ENCODE measurements at places on chromosomes 3 and 15. TPM values are rescaled to one million over a fixed set of nuclear protein-coding genes. Genes with fewer than 3 reads are reported as not detected.
A peak's percentile ranks its signal among the peaks of the same experiment; 100 is the strongest.

Gene ZNF860
- 1.5 TPM for total RNA-seq

Gene DNAH12
- 0.29 TPM for total RNA-seq

Gene LYZL4
- not detected for total RNA-seq

Gene GPR62
- total RNA-seq = 0.19 TPM

GRCh38 chr15:98896802-98897732 lies 110.5 kb downstream of the PGPEP1L start:
- peaks cover 81% of the 10 kb centered on the region for H3K4me1 ChIP-seq
- H3K36me3 ChIP-seq = peaks cover 10% of the 10 kb centered on the region
- no peaks in the 10 kb centered on the region for H3K27me3 ChIP-seq
- peak overlapping the region; percentile 44 for H3K4me3 ChIP-seq
- no peak for DNase-seq
- peak overlapping the region; percentile 96 for H3K27ac ChIP-seq

DNA sequence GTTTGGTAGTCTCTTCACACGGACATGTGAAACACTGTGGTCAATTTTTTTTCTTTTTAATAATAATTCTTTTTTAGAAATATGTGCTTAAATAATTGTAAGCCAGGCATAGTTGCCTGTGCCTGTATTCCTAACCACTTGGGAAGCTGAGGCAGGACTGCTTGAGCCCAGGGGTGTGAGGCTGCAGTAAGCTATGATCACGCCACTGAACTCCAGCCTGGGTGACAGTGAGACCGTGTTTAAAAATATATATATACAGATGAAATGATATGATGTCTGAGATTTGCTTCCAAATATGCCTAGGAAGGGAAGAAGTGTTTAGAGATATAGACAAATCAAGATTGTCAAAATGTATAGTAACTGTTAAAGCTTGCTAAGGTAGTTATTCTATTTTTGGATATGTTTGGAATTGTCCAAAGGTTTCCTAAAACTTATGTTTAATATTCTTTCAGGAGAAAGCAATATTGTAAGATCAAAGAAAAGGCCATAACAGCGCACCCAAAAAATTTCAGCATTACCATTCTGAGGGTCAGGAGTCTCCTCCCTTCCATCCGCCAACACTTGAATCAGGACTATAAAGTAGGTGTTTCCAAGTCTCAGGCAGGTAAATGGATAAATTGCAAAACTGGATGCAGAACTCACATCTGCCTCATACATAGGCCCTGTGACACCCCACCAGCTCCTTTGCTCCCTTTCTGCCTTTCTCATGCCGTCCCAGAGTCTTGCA lies 532 bp upstream of the SELENOT start:
- DNase-seq = no peak
- no peaks in the 10 kb centered on the region for H3K27me3 ChIP-seq
- H3K4me1 ChIP-seq = peaks cover 60% of the 10 kb centered on the region
- peak overlapping the region; percentile 93 for H3K4me3 ChIP-seq
- H3K36me3 ChIP-seq = peaks cover 5% of the 10 kb centered on the region
- H3K27ac ChIP-seq = peak overlapping the region; percentile 97

DNA sequence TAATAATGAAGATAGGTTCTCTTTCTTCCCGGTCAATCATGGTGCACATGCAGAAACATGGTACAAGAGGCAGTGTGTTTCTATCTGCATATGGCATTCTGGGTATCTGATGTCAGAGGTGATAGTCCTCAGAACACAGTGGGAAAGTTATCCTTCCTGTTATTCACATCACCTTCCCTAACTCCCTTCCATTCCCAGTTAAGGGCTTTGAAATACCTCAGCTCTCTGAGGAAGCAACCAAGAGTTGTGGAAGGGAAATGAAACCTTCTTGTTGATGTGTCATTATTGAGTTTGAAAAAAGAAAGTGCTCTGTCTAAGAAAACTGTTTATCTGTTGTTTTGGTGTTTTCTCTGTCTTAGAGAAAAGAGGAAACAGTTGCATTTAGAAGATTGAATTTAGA lies 21.9 kb upstream of the P2RY13 start:
- H3K4me1 ChIP-seq = peaks cover 1% of the 10 kb centered on the region
- H3K36me3 ChIP-seq = no peaks in the 10 kb centered on the region
- no peak for DNase-seq
- no peak overlapping the region for H3K27ac ChIP-seq
- no peaks in the 10 kb centered on the region for H3K27me3 ChIP-seq

DNA sequence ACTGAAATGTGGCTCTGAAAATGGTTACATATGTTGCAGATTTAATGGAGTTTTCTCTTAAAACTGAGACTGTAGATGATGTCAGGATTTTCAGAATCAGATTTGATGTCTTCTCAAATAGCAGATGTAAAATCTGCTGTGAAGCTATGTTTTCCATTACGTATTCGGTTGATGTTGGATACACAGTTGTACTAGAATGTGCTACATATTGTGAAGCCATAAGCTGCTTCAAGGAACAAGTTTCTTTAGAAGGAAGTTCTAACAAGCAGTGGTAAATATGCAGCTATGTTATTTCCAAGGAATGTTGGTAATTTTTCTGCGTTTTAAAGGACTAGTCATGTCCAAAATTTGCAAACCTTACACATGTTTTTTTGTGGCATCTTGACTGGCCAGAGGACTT lies 197.7 kb downstream of the RBMS3 start:
- no peaks in the 10 kb centered on the region for H3K27me3 ChIP-seq
- no peak for DNase-seq
- no peak overlapping the region for H3K4me3 ChIP-seq
- peaks cover 38% of the 10 kb centered on the region for H3K4me1 ChIP-seq
- no peaks in the 10 kb centered on the region for H3K36me3 ChIP-seq

DNA sequence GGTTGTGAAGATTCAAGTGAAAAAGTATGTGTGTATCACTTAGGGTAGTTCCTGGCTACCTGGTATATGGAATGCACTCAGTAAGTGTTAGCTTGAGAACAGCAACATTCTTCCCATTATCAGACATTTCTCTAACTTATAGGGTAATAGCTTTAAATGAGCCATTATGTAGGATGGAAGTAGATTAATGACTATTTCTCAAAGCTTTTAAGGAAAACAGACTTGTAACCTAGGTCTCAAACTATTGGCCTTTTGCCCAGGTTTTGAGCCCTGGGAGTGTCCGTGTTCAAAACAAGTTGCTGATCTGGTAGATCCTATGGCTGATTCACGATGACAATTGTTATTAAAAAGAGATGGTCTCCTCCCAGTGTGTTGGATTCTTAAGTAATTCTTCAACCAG lies 129.1 kb upstream of the UMPS start:
- H3K36me3 ChIP-seq = no peaks in the 10 kb centered on the region
- DNase-seq = no peak
- no peak overlapping the region for H3K4me3 ChIP-seq
- no peaks in the 10 kb centered on the region for H3K27me3 ChIP-seq

DNA sequence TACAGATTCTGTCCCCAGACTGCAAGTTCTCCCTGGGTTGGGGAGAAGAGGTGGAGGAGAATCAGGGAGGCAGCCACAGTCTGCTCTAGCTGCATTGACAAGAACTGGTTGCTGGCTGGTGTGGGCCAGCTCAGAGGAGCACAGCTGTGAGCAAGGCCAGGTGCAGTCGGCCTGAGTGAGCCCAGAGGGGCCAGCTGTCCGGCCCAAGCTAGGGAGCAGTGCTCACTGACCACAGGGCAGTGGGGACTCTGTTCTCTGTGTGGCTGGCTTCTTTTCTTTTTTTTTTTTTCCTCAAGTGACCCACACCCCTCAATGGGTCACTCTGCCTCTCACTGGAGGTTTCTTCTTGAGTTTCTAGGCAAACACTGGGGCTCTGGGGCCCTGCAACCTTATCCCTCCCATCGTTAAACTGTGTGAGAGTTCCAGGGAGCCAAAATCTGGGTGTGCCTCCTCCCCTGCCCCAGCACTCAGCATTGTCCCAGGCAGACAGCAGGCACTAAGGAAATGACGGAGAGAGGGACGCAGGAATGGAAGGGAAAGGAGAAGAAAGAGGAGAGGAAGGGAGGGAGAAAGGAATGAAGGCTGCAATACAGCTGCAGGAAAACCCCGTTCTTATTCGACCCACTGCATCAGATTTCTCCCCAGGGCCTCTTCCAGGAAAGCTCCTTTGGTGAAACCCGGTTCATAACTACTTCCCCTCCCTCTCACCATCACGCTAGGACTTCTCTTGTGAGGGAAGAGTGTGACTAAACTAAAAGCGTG lies 37.7 kb upstream of the HES1 start:
- H3K27ac ChIP-seq = no peak overlapping the region
- no peaks in the 10 kb centered on the region for H3K36me3 ChIP-seq
- H3K4me3 ChIP-seq = no peak overlapping the region
- H3K27me3 ChIP-seq = peaks cover 66% of the 10 kb centered on the region
